ENCODE measurements at places on chromosomes 7 and 10. TPM values are rescaled to one million over a fixed set of nuclear protein-coding genes. Genes with fewer than 3 reads are reported as not detected.

DNA sequence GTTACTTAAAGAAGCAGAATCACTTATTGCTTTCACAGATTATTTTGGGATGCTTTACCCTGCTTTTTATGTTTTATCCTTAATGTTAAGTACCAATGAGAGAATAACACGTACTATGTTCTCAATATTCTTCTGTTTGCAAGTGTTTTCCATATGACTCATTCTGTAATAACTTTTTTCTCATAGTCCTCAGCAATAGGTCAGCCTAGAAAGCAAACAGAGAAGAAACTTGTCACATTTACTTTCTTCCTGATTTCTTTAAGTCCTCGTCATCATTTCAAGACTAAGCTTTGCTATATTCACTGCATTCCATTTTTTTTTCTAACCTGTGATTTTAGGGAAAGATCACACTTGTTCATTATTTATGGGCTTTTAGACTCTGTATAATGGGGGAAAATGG is 6.8 kb upstream of the AGR2 start:
- no peak for DNase-seq

GRCh38 chr10:1448252-1448930 is 288.9 kb downstream of the ADARB2 start:
- no peak for DNase-seq

GRCh38 chr7:6649241-6649961 is 12.3 kb downstream of the ZNF316 start:
- DNase-seq, result no peak

DNA sequence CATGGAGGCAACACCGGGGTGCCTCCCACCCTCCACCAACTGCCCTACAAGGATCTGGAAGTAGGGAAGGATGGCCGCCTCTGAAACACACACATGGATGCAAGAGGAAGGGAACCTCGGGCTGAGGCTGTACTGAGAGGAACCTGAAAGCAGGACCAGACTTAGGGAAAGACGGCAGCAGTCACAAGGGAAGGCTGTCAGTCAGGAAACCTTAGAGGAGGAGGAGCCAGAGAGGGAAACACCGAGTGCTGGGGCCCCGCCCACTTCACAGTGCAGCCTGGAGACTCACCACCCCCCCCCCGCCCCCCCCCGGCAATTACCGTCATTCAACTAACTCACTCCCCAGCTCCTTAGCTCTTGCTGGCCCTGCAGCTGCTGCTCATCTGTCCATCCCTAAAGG is 2.5 kb downstream of the CYREN start:
- peak; percentile 40 for DNase-seq

GRCh38 chr7:108771853-108772252 is 202.2 kb downstream of the DNAJB9 start:
- no peak for DNase-seq

DNA sequence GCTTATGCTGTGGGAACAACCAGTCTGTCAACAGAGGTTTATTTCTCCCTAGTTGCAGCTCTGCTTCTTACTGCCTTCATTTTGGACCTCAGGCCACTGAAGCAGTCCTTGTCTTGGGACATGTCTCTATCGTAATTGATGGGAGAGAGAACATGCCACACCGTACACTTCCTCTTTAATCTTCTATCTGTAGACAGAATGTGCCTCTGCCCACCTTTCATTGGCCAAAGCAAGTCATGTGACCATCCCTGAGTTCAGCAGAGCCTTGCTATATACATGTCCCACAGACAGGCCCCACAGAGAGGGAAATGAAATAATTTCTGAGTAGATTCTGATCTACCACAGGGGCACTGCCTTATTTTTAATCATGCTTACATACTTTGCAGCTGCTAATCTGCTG is 98.0 kb downstream of the KCND2 start:
- DNase-seq, result no peak

GRCh38 chr10:34911661-34912205 is 96.6 kb upstream of the PARD3 start:
- no peak for DNase-seq

GRCh38 chr10:126135941-126136595 is 239.7 kb downstream of the FANK1 start:
- DNase-seq, result no peak

DNA sequence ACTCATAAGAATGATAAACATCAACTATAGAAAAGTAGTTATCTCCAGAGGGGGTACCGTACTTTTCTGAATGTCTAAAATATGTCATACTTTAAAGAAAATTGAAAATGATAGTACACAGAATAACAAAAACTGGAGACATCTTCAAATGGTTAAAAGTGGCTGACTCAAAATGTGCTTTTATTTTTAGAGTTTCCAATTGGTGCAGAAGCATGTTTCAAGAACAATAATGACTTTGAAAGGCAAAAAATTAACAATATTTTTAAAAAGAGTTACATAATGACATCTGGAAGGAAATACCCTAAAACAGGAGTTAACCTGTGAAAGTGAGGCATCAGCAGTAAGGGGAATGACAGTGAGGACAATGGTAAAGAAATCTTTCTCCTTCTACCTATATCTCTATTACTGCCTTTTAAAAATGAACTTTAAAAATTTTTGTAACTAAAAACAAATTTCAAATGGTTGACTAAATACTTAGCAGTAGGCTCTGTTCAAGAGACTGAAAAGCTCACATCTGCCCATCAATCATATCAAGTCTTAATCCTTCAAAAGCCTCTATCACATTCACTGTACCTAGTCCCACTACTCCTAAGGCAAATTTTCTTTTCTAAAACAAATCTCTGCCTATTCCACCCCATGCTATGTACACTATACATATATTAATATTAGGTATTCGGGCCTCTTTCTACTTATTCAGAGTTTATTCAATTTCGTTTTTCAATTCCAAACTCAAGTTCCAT is 3.0 kb downstream of the ASZ1 start:
- DNase-seq, result no peak

- DNase-seq, result no peak
Observed at GRCh38 chr10:16699435-16700057, 117.7 kb downstream of the RSU1 start.

DNA sequence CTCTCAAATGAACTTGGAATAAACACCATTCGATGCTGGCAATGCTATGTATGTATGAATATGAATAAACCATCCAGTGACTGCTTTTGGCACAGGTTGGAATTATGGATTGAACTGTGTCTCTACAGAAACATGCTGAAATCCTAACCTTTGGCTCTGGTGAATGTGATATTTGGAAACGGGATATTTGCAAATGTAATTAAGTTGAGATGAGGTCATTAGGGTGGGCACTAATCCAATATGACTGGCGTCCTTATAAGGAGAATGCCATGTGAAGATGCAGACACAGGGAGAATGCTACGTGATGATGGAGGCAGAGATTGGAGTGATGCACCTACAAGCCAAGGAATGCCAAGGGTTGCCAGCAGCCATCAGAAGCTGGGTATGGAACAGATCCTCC is 3.4 kb upstream of the ACTR3B start:
- DNase-seq, result no peak

The PRR15 gene
- total RNA-seq, result not detected

The ADRA2A gene
- not detected for total RNA-seq

The TMEM225B gene
- total RNA-seq, result 1.6 TPM
